ENCODE measurements at places on chromosomes 7 and 10.

- no peak for DNase-seq
These were observed 38.3 kb downstream of the LYZL2 start for GRCh38 chr10:30591249-30591670.

GRCh38 chr10:129483430-129484010, 16.5 kb downstream of the MGMT start:
- no peak for DNase-seq

DNA sequence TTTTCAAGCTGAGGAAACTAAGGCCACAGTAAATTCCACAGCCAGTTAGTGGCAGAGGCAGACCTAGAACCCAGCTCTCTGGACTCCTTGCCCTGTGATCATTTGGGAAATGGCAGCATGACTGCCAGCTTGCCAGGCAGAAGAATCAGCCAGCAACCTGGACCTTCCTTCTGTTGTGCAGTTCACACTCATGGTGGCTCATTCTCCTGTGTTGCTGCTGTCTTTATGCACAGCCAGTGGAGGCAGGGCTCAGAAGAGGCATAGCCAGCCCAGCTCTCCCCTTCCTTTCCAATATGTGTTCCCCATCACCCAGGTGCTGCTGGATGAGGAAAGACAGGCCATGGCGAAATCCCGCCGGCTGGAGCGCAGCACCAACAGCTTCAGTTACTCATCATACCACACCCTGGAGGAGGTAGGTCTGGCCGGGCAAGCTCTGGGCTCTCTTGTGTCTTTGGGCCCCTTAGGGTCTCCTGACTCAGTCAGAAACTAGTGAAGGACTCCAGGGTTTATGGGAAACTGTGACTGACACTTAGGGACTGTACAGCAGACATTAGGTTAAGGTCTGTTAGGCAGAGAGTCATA, 14.8 kb downstream of the CPA5 start:
- no peak for DNase-seq

DNA sequence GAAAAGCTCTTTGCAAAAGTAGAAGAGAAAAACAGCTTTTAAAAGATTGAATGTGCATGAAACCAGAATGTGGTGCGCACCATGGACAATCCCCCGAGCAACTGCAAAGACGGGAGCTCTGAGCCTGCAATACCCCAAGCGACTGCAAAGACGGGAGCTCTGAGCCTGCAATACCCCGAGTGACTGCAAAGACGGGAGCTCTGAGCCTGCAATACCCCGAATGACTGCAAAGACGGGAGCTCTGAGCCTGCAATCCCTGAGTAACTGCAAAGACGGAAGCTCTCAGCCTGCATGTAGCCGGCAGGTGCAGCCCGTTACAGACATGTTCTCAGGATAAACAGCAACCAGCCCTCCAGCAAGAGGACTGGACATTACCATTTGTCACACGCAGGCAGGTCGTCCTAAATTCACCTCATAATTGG, 6.2 kb downstream of the ZNF775 start:
- no peak for DNase-seq

DNA sequence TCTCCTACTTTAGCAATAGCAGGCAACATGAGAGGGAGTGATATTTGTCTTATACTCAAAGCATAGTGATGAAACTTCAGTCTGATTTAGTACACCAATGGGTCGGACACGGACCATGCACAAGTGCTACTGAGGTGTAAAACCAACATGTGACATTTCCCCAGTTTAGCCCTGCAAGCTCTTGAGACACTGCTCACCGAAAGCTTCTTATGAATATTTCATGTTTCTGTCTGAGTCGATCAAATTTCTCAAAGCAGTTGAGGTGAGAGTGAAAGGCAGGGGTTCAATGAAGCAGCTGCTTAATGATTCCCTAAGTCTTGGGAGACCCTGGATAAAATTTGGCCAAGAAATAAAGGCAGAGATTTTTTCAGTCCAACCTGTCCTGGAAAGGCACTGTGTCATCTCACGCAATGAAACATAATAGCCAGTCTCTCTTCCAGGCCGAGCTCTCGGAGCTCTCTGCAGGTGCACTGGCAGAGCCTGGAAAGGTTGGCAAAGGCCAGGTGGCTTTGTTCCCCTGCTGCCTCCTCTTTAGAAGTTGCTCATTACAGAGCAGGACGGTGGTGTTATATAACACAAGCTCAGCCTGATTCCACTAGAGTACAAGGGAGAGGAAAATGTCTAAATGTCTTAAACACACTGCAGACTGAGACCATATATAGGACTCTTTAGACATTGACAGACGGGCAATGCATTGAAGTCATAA, 33.9 kb upstream of the XPNPEP1 start:
- no peak for DNase-seq

GRCh38 chr7:84612981-84613681, 418.5 kb upstream of the SEMA3A start:
- no peak for DNase-seq

GRCh38 chr7:78264105-78264504, 465.5 kb downstream of the PHTF2 start:
- DNase-seq: no peak

DNA sequence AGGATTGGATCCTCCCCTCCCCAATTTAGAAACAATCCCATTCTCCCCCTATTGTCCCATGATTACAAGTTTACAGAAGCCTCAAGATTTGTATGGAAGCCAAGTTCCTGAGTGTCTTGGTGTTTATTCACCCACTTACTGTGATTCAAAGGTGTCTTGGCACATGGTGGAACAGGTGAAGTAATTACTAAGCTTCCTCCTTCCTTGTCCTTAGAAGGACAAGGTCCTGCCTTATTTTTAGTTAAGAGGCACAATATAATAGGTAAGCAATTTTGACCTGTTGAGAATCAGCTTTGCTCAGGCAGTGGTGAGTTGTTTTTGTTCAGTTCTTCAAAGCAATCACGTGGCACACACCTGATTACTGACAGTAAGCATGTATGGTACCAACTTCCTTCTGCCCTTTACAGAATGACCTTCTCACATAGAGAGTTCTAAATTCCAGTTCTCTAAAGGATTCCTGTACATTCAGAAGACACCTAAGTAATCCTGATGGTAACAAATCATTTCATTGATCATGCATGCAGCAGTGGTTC, 60.7 kb upstream of the SLC13A1 start:
- DNase-seq: no peak

GRCh38 chr7:55573234-55573900, 1.1 kb upstream of the VOPP1 start:
- DNase-seq: no peak

- DNase-seq: no peak
These were observed 40.2 kb downstream of the CTBP2 start for GRCh38 chr10:125120053-125120710.

- no peak for DNase-seq
These were observed 49.1 kb downstream of the ZNF783 start for GRCh38 chr7:149310990-149311573.

- DNase-seq: no peak
These were observed 5.3 kb downstream of the NUDT1 start for GRCh38 chr7:2247141-2247995.

DNA sequence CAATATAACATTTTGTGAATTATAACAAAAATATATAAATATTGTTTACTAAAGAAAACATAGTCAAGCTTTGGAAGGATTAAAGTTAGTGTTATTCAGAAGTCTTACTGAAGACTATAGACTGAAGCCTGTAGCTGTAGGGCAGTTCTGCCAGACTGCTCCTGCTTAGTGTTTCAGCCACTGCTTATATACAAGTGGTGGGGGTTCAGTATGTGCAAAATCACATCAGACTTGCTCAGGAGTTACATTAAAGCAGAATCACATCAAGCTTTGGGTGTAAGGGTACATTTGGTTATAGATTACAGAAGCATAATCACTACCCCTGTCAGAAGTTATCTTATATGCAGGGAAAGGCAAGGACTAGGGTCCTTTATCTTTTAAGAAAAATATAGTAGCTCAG, 653.8 kb downstream of the ANKRD7 start:
- no peak for DNase-seq

- DNase-seq: no peak
These were observed 44.2 kb downstream of the GLRX3 start for GRCh38 chr10:130180416-130180815.

GRCh38 chr7:128030654-128031611, at the start of gene LRRC4:
Gene LRRC4 (minus strand): TSS chr7:128031437. CDS start chr7:128030640, 797 bp downstream.
- no peak for DNase-seq

All from stimulated activated CD4-positive, alpha-beta T cell treated with anti-CD3 and anti-CD28 coated beads, TNF-alpha, amount 100 ng/mL, for 1 hour (primary cell).